ENCODE measurements at places on chromosomes 13 and 19.

DNA sequence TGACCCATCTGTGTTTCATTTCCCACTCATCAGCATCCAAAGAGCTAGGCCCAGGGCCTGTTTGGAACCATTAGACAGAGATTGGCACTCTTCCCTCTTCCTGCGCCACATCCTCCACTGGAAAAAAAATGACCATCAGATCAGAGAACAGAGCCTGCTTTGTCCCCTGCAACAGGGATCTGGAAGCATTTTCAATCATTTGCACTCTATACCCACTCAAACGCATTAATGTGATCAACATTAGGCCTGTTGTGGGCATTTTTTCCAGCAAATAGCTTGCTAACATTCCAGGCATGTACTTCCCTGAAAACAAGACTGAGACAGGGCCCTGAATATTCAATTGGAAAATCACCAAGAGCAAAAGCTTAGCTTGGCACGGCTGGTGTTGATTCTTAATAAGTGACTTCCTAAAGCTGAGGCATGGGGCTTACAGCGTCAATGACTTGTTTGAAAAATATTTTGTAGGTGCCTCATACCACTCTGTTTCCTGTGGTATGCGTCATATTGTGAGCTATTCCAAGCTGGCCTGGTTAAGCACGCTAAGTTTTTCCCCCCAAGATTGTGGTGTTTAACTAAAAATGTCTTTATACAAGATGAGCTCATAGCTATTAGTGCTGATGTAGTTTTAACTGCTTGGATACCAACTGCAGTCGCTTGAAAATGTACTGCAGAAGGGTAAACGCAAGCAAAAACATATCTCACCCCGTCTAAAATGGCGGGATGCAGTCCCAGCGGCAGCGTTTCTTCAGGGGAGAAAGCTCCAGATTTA is 404.4 kb downstream of the SPRY2 start:
- no peak for DNase-seq

- DNase-seq: no peak
These were observed 32.8 kb upstream of the URI1 start for GRCh38 chr19:29908963-29909944.

GRCh38 chr13:96958286-96958891 is 35.9 kb downstream of the OXGR1 start:
- DNase-seq: no peak

DNA sequence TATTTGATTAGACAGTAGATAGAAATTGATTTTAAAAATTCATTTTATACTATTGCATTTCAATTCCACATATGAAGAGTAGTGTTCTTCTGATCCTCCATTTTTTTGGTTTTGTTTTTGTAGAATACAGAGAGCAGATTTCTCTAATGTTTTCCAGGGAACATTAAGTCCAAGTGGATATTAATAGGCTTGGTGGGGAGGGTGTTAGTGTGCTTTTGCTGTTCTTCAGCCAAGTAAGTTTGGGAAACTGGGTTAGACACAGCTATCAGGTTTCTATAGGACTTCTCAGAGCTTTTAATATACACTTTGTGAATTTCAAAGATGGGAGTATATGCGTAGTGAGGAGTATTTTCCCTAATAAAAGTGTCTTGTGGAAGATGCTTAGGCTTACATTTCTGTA is 21.8 kb downstream of the NAA16 start:
- no peak for DNase-seq

DNA sequence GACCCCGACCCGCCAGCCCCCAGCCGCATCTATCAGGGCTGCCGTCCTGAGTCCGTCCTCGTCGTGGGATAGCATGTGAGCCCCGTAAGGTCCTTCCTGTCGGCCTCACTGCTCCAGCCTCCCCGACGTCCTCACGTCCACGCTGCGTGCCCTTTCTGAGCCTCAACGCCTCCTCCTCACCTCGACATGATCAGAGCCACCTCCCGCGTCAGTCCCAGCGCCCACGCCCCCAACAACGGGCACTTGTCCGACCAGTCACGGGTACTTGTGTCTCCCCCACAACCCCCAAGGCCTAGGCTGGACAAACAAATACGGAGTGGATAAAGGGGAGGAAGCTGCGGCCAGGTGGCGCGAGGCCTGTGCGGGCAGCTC is 665 bp downstream of the ZNF497 start:
- DNase-seq: peak; percentile 68

DNA sequence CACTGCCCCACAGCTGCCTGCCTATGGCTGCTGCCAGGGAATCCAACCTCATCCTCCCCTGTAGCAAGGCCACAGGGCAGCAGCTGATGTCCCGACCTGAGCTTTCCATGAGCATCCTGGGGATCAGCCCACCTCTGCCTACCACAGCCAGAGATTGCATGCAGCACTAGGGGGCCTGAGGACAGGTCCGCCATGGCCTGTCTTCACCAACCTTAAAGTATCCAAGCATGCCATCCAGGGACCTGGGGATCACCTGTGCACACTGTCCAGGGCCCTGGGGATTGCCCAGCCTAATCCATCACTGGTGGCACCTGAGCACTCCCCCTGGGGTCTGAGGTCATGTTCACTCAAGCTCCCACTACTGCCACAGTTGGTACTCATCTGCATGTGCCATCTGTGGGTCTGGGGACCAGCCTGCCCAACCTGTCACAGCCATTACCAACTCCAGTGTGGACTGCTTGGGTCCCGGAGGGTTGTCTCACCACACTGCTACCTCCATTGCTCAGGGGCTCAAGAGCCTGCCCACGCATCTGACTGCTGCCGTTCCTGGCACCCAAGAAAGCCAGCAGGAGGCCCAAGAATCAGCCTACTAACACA is 53.0 kb downstream of the KCTD15 start:
- no peak for DNase-seq

- no peak for DNase-seq
These were observed 61.3 kb downstream of the SOX1 start for GRCh38 chr13:112128331-112128610.

GRCh38 chr13:22090106-22090505 is 419.2 kb downstream of the FGF9 start:
- DNase-seq: no peak

DNA sequence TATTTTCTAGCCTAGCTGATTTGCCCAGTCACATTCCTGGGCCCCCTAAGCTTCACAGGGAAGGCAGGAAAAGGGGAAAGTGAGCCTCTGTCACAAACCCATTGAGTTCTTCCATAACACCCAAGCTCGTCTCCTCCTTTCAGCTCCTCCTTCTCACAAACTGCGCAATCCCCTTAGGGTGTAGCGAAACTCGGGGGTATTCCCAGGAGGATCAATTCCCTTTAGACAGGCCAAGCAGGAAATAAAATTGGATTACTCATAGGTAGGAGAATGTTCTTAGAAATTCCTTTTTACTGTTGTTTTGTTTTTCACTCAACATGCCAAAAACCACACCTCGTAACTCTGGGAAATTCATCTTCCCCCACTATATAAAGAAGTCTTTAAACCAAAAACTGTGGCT is 139.3 kb downstream of the IRS2 start:
- no peak for DNase-seq

GRCh38 chr19:23098988-23099387 is 17.8 kb upstream of the ZNF730 start:
- DNase-seq: no peak

DNA sequence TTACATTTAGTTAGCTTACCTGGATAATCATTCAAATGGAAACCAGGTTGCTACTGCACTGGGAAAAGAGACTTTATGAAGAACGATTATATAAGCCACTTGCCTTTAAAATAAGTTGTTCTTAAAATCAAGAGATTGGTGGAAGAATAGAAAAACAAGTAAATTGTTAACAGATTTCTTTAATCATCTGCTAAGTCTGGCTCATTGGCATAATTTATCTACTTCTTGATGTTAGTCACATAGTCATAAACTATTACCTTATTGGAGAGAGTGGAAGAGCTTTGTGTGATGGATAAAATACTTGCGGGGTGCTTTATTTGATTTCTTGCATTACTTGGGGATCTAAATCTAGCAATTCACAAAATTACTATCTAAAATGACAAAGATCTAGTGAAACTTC is 6.8 kb downstream of the LSM14A start:
- no peak for DNase-seq

- no peak for DNase-seq
These were observed 4.8 kb downstream of the DMPK start for GRCh38 chr19:45777395-45777961.

DNA sequence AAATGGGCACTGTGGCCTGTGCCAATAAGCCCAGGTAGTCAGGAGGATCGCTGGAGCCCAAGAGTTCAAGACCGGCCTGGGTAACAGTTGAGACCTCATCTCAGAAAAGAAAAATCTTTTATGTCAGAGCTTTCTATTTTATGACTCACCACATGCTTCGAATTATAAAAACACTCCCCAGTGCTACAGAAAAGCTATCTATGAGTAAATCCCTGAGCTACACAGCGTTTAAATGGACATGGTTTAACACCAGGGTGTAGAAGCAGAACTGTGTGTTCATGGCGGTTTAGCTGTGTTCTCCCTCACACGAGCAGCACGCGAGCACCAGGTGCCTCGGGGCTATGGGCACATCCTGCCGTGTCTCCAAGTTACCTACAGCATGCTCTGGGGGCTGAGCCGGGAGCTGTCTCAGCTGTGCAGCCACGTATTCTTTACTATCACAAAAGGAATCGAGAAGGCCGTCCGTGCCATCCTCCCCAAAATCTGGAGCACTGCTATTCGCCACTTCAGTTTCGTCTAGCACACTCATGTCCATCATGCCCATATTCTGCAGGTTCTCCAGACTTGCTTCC is 6.7 kb downstream of the SAFB2 start:
- DNase-seq: no peak

- no peak for DNase-seq
These were observed 2743.3 kb upstream of the PCDH20 start for GRCh38 chr13:64158908-64159307.

DNA sequence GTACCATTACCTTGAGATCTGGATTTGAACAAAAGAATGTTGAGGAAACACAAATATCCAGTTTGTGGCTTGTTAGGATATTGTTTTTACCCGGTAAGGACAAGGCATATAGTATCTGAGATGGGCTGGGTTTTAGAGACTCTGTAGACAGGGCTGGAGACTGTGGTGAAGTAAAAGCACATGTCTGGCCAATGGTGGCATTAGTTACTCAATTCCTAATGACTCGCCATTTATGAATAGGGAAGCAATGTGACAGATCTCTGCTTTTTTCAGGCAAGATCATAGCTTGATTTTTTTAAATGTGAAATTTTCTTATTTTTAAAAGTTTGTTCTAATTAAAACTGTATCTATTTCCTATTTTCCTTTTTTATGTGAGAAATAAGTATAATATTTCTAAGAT is 371.1 kb upstream of the SPRY2 start:
- no peak for DNase-seq

GRCh38 chr19:36547001-36547732 is 19.1 kb upstream of the ZNF260 start:
- no peak for DNase-seq

- DNase-seq: no peak
These were observed 1.5 kb downstream of the DHX34 start for GRCh38 chr19:47350630-47351029.

DNA sequence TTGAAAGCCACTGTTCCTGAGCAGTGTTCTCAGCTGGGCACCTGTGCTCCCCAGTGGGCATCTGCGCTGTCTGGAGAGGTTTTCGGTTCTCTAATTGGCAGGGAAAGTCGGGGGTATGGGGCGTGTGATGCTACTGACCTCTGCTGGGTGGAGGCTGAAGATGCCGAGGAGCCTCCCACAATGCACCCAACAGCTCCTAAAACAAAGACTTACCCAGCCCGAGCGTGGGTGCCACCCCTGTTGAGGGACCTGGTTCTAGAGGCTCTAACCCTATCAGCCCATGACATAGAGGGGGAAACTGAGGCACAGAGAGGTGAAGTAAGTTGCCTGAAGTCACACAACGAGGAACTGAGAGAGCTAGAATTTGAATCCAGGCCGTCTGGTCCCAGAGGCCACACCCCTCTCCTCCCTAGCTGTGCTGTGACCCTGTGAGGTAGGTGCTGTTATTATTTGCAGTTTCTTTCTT is 2.3 kb downstream of the SPACA4 start:
- DNase-seq: peak; percentile 80

DNA sequence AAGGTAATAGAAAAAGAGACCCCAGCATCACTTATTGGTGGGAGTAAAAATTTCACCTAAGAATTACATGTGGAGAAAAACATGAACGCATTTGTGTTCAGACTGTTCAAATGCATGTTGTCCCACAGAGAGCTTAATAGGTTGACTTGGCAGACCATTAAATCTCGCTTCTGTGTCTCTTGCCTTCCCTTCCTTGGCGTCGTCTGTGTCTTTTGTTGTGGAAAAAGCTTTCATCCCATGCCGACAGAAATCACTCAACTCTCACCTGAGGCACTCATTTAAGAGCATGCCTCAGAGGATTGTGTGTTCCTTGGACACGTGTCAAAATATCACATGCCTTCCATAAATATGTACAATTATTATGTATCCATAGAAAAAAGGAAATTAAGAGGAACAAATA is 24.4 kb upstream of the CACNA1A start:
- DNase-seq: no peak

DNA sequence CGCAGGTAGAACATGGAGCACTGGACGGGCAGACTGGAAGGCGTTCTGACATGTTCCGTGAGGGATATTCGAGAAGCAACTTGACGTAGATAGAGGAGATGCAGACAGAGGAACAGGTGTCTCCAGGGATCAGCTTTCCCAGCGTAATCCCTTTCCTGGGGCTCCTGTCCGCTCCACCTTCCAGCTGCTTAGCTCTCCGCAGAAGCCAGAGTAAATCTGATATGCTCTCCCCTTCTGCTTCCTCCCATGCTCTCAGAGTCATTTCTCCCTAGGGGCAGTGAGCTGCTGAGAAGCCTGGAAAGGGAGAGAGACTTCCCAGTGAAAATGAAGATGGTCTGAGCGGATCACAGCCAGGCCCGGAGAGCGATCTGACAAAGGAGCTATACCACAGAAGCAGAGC is 23.0 kb upstream of the OLFM4 start:
- DNase-seq: no peak

GRCh38 chr13:57665481-57665880 is 33.9 kb downstream of the PCDH17 start:
- no peak for DNase-seq

DNA sequence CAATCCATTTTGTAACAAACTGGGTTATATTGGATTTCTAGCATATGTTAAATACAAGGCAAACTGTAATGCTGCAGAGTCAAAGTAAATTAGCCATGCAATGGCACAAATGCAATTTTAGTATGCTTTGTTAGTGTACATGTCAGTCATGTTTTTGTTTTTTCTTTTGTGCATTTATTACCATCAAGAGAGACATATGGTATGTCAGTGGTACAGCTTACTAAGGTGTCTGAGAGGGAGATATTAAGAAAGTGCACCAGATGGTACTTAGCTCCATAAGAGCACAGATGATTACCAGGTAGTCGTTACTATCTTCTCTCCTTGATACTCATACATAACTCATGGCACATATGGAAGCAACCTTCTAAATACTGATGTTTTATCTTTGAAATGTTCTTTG is 550.3 kb downstream of the GPC5 start:
- DNase-seq: no peak

DNA sequence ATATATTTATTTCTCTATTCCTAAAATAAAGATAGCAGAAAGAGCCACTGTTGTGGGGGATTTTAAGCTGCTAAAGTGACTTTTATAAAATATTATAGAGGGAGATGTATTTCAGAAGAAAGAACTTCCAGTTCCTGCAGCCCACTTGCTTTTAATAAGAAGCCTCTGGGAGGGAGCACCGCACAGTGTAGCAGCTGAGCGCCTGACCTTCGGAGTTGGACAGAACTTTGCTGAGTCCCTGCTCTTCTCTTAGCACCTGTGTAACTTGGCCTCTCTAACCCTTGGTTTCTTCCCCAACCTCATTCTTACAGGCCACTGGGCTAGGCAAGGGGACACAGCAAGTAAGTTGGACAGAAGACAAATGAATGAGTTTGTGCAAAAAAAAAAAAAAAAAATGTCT is 34.8 kb upstream of the TPTE2 start:
- no peak for DNase-seq
